ENCODE measurements at places on chromosomes 6 and 20.

DNA sequence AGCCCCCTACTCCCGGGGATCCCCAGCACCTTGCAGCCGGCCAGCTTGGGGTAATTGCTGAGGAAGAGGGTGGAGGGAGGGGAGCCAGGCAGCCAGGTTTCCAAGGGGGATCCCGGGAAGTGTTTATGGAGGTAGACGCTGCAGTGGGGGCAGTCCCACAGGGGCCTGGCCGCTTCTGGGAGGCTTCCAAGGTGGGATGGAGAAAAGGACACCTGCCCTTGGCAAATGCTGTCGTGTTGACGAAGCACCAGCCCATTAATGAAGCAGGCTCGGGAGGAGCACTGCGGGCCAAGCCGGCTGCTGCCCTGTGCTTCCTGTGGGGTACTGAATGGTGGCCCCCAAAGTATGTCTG is 82.4 kb downstream of the TMEM242 start:
- DNase-seq = no peak

GRCh38 chr20:61311656-61312387 is 59.8 kb downstream of the CDH4 start:
- no peak for DNase-seq

GRCh38 chr6:159633196-159633595 is 59.8 kb downstream of the SOD2 start:
- no peak for DNase-seq

GRCh38 chr6:45222380-45222779 is 105.8 kb upstream of the RUNX2 start:
- DNase-seq = no peak

DNA sequence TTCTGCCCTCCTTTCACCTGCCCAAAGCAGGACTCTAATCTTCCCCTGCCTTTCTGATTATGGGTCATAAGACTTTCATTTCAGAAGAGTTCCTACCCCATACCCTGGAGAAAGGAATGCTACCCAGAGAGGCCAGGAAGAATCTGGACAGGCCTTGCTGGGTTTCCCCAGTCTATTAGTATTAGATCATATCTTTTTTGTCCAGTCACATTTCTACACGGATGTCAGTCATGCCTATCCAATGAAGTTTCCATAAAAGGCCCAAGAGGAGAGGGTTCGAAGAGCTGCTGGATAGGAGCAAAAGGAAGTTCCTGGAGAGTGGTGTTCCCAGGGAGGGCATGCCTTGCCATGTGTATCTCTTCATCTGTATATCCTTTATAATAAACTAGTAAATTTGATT is 3.2 kb downstream of the POLH start:
- no peak for DNase-seq

DNA sequence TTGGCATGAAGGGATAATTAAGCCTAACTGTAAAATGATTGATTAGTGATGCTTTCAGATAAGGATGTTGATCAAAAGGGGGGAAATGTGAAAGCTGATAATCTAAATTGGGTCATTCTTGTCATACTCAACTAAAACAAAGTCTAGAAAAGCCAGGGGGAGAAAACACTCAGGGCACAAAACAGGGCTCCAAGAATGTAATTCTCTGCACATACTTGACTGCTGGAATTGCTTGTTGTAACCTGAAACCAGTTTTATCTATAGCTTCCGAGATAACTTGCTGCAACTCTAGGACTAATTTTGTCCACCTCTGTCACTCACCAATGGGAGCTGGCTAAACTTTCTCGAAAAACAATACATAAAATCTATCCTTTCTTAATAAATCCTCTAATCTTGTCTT is 310.3 kb downstream of the CLVS2 start:
- DNase-seq = no peak

DNA sequence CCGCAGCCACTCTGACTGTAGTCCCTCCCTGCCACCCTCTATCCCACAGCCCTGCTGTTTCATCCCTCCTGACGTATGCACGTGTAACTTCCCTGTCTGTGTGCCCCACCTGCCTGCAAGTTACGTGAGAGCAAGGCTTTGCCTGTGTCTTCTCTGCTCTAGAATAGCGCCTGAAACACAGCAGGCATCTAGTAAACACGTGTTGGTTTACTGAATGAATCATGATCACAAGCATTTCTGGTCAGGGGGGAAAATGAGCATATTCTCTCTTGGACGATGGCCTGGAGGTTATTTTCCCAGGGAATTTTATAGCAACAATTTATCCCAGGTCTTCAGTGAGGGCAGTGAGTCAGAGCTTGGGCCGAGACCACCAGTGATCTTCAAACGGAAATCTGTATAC is 38.3 kb downstream of the PSMG4 start:
- DNase-seq = no peak

GRCh38 chr6:128432394-128432793 is 88.0 kb downstream of the PTPRK start:
- DNase-seq = no peak

- no peak for DNase-seq
Observed at GRCh38 chr6:23006656-23007055, 437.3 kb downstream of the HDGFL1 start.

DNA sequence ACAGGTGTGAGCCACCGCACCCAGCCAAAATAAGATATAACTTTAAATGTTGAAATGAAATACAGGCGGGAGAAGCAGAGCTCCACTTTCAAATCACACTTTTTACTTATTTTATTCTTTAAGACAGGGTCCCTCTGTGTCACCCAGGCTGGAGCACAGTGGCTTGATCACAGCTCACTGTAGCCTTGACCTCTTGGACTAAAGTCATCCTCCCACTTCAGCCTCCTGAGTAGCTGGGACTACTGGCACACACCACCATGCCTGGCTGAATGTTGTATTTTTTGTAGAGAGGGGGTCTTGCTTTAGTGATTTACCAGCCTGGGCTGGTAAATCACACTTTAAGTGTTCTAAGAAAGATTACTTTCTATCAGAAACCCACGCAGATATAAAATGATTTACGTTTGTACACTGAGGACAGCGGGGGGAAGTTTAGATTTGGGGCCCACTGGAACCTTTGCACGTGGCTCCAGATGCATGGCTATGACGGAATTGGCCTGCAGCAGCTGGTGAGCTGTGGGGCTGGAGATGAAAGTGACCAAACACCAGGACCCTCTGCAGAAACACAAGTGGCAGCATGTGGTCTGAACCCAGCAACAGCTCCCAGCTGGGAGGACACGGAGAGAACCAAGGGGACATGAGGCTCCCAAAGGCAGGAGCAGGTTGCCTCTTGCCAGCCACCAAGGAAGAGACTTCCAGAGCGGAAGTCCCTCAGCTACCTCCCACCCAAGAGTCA is 26.4 kb upstream of the TLDC2 start:
- DNase-seq = no peak

DNA sequence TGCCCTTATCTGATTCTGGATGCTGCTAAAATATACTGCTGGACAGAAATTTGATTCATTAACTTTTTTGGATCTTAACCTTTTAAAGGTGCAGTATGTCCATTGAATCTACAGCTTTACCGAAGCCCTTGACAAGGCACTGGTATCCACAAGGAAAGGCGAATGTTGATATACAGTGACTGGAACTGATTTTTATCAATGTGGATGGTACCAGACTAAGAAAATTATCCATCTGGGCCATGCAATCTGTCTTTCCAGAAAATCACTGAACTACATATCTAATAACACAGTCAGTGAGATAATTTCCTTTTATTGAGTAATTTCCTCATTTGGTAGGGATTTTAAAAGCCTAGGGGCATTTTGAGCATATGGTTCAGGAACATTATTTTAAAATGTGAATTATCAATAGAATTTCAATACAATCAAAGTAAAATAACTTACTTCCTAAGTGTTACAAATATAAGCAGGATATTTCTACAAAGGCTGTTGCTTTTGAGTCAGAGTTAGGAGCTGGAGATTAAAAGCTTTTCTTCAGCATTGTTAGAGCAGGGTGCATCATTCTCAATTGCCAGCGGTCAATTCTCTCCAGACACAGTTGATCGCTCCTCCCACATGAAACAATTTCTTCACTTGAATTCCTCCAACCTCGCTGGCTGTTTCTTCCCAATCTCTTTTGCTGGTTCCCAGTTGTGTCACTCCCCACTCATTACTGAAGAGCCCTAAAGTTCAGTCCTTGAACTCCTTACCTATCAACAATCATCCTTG is 585.3 kb upstream of the FLRT3 start:
- no peak for DNase-seq

DNA sequence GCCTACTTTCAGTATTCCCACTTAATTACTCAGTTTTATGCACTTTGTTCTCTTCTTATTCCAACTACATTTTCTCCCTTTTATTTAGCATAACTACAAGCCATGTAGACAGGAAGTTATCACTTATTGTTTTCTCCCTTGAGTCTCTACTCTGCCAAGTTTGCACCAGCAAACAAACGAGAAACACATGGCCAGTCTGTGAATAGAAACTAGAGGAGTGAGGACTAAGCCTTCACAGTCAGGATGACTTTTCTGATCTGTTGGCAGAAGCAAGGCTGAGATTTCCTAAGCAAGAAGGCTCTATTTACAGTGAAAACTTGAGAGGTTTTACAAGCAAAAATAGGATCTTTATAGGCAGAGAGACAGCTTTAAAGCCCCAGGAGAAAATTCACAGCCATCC is 69.8 kb upstream of the TINAG start:
- no peak for DNase-seq

- no peak for DNase-seq
Observed at GRCh38 chr6:36985417-36985807, 584 bp downstream of the MTCH1 start.

DNA sequence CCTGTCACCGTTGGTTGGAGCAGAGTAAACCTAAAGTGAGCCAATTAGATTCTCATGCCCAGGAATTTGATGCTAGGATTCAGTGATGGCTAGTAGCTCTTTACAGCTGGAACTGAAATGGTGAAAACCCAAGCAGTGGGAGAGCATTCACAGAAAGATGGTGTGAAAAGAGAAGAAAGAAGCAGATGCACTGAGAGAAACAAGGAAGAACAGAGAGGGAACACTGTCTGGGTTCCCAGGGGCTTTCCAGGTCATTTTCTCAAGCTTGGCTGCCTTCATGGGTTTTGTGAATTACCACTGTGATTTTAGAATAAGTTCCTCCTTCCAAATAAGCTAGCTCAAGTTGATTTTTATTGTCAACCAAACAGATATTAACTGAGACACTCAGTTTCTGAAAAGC is 104.1 kb upstream of the AKIRIN2 start:
- DNase-seq = no peak

GRCh38 chr6:56724455-56724854 is 81.8 kb upstream of the DST start:
- no peak for DNase-seq

- no peak for DNase-seq
Observed at GRCh38 chr20:61457725-61458124, 205.7 kb downstream of the CDH4 start.

DNA sequence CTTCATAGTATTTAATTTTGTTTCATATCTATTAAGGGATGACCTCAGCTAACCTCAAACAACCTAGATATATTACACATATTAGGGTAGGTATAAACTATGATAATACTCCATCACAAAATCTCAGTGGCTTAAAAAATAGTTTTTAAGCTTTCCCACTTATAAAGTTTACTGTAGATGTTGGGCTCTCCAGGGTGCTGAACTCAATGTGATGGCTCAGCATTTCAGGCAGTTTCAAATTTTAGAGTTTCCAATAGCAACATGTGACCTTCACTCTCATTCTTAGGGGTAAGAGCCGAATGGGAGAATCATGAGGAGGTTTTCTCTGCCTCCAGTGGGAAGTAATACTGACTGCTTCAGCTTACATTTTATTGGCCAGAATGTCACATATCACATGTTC is 357.3 kb downstream of the MEI4 start:
- DNase-seq = no peak

- no peak for DNase-seq
Observed at GRCh38 chr6:132354517-132355167, 46.6 kb downstream of the MOXD1 start.

DNA sequence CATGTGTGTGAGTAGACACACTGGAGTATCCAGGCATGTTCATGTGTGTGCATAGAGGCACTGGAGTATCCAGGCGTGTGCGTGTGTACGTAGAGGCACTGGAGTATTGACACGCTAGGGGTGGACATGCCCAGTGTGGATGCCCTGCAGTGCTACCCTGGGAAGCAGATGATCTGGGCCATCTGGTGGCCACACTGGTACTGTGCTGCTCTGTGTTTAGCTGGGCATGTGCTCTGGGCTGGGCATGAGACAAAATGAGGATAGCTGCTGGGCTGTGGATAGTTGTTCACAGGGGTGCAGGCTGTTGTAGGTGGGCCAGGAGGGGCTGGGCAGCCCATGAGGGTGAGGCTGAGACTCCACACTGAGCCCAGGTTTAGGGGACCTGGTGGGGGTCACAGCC is 24.0 kb upstream of the NPBWR2 start:
- DNase-seq = no peak

DNA sequence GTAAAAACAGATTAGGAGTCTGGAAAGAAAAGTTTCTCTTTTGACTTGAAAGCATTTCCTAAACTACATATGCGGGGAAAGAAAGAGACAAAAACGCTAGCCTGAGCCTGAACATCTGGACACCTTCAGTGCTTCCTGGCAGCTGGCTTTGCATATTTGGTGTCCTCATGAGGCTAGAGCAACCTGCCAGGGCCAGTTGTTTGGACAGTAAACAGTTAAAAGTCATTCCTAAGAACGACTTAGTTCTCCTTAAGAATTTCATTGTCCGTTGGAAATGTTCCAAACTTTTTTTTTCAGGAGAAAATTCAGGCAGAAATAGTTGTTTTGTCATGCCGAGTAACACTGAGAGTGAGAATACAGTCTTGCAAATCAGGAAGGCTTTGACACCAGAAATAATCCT is 199.8 kb downstream of the SMOC2 start:
- DNase-seq = no peak

GRCh38 chr6:334536-335510 is 42.5 kb downstream of the DUSP22 start:
- DNase-seq = no peak

DNA sequence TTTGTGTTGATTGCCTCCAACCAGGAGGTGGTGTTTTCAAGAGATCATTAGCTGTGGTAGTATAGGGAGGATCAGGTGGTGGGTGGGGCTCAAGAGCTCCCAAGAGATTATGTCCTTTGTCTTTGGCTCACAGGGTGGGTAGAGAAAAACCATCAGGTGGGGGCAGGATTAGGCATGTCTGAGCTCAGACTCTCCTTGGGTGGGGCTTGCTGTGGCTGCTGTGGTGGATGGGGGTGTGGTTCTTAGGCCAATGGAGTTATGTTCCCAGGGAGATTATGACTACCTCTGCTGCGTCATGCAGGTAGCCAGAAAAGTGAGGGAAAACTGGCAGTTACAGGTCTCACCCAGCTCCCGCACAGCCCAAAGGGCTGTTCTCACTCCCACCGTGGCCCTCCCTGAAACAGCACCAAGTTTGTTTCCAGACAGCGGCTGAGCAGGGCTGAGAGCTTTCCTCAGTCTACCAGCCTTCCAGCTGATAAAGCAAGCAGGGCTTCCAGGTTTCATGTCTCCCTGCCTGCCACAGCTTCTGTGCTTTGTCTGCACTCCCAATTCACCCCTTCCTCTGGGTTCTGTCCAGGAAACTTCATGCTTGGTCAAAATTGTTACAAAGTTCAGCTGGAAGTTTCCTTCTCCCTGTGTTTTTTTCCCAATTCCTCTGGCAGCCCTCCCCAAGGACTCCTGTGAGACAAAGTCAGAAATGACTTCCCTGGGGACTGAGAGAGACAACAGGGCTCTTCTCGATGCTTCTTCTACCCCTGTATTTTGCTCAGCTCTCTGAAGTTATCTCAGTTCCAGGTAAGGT is 481.1 kb upstream of the MAN1A1 start:
- DNase-seq = no peak
